ENCODE measurements at places on chromosomes 11 and 22.

DNA sequence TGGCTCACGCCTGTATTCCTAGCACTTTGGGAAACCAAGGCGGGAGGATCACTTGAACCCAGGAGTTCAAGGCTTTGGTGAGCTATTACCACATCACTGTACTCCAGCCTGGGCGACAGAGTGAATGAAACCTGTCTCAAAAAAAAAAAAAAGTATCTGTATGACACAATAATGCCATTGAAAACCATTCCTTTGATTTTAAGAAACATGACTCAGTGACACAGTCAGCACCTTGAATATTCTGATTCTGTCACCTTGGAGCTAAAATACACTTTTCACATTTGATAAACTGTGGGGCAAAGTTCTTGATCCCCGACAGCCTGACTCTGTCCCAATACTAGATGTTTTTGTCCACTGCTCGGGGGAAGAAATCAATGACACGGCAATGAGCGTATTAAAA, 16.7 kb upstream of the ELFN2 start:
- no peak for DNase-seq

DNA sequence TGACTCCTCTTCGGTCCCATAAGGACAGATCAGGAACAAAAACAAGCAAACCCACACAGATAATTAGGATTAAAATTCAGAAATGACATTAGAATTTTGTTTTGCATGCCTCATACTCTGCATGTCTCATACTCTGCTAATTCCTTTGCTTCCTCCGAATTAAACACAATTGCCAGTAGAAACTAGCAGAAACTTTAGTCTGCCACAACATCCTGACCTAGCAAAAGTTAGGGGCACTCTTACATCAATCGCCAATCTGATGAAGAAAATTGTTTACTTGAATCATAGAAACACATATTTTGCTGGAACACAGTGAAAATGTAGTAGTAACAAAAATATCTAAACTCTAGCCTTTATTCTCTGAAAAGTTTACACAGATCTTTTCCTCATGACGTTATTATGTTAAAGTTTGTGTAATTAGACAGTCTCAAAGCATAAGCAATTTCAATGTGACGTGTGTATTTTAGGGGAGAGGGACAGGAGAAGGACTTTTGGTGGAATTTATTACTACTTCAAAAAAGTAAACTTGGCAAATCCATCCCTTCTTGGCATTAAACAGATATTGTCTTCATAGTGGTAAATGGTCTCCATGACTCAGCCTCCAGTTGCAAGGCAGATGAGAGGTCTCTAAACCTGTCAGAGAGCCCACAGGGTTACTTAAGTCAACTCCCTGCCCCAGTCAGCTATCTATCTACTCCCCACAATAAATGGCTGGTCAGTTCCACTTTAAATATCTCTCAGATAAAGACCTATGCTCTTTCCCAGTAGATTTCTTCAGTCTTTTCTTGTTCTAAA, 249.8 kb upstream of the UBASH3B start:
- DNase-seq = peak; percentile 2

DNA sequence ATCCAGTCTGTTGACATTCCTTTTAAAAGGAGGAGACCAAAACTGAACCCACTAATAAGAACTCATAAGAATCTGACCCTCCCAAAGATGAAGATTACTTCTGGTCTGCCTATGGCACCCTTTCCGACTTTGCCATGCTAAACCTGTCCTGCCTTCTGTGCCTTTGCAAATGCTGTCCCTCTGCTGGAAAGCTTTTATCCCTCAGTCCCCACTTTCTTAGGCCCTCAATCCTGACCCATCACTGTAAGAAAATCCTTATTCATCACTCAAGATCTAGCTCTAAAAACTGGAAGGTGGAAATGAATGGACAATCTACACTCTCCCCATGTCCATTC, 10.4 kb downstream of the MPZL3 start:
- DNase-seq = no peak

GRCh38 chr22:25172153-25172552, 27.5 kb upstream of the CRYBB3 start:
- no peak for DNase-seq

DNA sequence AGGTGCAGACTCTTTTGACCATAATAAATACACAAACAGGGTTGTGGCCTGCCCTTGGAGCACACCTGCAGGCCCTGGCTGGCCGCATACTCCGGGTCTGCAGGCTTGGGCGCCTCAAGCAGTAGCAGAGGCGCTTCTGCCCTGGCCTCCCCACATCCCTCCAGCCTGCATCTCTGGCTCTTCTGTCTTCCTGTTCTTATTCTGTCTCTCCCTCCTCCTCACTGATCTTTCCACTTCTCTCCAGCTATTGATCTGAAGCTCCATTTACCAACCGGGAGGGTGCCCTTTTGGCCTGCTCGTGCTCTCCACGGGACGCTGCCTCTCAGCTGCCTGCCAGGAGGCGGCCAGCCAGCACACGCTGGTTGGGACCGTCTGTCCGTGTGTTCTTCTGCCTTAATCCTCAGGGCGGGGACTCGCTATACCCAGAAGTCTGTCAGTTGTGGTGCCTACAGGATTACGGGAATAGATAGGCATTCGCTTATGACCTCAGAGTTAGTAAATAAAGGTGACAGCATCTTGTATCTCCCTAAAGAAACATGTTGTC, 5.2 kb downstream of the UPB1 start:
- DNase-seq = no peak

DNA sequence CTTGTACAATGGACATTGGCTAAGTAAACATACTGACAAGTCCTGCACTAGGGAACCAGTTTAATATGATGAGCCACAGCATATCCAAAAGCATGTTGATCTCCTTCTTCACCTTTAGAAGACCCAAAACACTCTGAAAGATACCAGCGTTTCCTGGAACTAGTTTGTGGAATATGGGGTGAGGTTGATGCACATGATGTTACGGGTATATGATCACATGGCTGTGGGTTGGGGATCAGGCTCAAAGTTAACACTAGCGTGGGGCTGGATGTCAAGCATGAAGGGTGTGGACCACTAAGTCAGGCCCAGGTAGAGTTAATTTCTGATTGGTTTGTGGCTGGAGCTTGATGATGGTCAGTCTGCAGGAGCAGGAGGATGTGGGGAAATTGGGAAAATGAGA, 9.0 kb downstream of the IGLL5 start:
- DNase-seq = no peak

GRCh38 chr11:132840191-132840590, 692.1 kb downstream of the OPCML start:
- DNase-seq = no peak

DNA sequence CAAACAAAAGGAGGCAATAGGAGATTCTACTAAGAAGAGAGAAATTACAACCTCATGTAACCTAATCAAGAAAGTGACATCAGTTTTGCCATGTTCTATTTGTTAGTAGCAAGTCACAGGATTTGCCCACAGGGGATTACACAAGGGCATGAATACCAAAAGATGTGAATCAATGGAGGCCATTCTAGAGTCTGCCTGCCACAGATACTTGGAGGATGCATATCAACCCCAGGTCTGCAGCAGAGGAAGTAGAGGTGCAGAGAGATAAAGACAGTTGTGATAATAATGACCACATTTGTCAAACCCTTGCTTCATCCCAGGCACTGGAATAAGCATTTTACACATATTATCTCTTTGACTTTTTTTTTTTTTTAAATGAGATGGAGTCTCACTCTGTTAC, 2.4 kb upstream of the ASCC2 start:
- DNase-seq = peak; percentile 59

- no peak for DNase-seq
Observed at GRCh38 chr11:129374081-129374992, 1.3 kb upstream of the BARX2 start.

DNA sequence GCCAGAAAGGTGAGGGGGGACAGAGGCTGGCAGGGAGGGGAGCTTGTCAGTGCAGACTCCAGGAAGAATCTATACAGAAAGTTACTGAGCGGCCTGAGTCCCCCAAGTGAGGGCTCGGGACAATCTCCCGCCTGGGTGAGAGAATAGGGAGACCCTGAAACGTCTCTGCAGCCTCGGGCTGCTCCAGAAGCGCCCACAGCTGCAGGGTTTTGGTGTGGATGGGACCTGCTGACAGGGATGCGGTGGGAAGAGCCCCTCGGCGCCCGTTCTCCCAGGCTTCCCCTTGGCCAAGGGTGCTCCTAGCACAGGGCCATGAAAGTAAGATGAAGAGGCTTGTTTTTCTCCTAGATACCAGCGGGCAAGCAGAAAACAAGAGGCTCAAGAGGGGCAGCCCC, 743 bp upstream of the RCE1 start:
- DNase-seq = no peak

- DNase-seq = no peak
Observed at GRCh38 chr11:115653926-115654325, 149.7 kb upstream of the CADM1 start.

DNA sequence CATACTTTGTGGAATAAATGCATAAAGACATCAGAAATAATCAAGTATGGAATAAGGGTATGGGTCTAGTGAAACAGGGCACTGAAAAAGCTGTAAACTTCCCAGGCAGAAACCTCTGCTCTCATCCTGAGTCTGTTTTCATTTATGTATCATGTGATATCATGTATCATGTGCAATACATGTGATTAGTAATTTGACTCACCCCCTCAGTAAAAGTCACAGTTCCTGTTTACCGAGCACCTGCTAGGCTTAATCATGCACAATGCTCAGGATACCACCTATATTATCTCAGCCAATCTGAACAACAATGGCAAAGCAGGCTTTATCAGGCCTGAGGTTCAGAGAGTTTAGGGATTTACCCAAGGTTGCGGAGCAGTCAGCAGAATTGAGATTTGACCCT, 250.6 kb upstream of the TENM4 start:
- DNase-seq = no peak

DNA sequence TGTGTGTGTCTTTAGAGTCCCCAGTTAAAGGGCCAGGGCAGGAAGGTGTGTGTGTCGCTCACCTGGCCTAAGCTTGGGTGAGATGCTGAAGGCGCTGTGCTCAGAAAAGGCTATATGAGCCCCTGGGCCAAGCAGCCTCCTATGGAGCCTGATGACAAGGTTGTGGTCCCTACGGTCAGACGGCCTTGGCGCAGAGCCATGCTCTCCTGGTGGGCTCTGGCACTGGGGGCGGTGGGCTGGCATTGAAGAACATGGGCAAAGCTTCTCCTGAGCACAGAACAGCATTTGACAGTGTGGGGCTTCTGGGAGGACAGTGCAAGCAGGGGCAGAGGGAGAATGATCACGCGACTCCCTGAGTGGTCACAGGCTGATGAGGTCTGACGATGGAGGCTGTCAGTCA, 10.7 kb upstream of the LRRC10B start:
- DNase-seq = no peak

DNA sequence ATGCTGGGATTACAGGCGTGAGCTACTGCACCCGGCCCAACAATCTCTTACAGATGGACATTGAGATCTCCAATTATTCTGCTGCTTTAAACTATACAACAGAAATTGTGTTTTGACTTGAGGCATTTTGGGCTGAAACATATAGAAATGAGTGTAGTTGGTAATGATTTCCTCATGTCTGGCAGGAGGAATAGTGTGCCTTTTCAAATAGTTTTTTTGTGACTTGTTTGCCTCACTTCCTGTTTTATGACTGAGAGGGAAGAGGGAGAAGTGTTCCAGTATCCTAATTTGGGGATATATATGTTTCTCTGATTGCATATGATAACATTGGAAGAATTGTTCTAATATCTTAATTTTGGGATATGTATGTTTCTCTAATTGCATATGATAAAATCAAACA, 40.2 kb downstream of the EP300 start:
- peak; percentile 15 for DNase-seq

GRCh38 chr11:128105511-128105910, 481.8 kb downstream of the ETS1 start:
- no peak for DNase-seq

DNA sequence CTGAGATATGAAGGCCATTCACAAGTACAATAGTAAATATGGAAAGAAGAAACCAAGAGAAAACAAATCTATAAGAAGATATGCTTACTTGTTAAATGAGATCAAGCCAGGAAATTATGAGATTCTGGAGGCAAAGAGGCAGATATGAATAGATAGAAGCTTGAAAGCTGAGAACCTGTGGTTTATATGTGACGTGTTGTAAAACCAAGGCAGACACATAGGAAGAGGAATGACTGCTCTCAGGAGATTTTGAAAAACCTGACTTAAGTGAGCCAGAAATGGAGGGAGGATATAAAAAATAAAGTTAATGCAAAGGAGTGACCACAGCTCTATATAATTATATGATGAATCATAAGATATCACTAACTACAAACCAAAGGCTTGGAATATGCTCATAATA, 1160.5 kb upstream of the CNTN5 start:
- DNase-seq = no peak

- DNase-seq = peak; percentile 99
Observed at GRCh38 chr11:17256512-17256911, 20.0 kb upstream of the NUCB2 start.

- DNase-seq = no peak
Observed at GRCh38 chr11:96783311-96783710, 393.5 kb downstream of the JRKL start.

- peak; percentile 76 for DNase-seq
Observed at GRCh38 chr11:12884751-12885318, 124.3 kb upstream of the RASSF10 start.

DNA sequence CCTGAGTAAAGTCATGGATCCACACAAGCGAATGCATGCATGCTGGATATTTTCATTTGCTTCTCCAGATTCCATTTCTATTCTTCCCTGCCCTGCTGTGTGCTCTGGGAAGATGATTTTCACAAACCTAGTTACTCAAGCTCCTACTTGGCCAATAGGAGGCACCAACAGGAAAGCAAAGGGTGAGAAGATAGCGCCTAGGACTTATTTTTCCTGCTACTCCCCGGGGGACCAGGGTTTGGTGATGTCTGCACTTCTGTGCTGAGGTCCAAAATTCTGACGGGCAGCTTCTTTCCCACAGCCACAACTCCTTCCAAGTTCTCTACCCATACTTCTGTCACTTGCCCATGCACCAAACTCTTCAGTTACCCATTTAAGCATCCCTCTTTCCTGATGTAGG, 509.3 kb upstream of the TENM4 start:
- no peak for DNase-seq

DNA sequence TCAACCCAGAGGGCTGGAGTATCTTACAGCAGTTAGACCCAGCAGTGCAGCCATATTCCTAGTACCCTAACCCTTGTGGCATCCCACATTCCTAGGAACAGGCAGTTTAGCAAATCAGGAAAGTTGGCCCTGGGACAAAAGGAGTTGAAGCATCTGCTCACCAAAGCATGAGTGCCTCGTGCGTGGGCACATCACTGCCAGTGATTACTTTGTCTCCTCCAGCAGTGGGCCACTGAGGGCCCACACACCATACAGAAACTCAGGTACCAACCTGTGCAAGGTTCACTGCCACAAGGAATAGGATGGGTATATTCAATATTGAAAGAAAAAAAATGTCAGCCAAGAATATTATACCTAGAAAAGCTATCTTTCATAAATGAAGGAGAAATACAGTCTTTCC, 227.5 kb upstream of the CNTN5 start:
- no peak for DNase-seq

GRCh38 chr11:62602141-62603071, 741 bp upstream of the MTA2 start:
- DNase-seq = peak; percentile 69

- DNase-seq = no peak
Observed at GRCh38 chr11:66032957-66033735, 6.9 kb upstream of the CATSPER1 start.

- peak; percentile 92 for DNase-seq
Observed at GRCh38 chr11:762421-763072, 14.7 kb downstream of the GATD1 start.

- no peak for DNase-seq
Observed at GRCh38 chr22:27930331-27931060, 11.4 kb upstream of the PITPNB start.

- DNase-seq = no peak
Observed at GRCh38 chr11:61052182-61052972, 49.9 kb upstream of the CD5 start.

GRCh38 chr22:49015993-49016908, 811.4 kb downstream of the BRD1 start:
- no peak for DNase-seq
